NCI-H1417 (cell line): ENCODE measurements at places on chromosomes 5 and 9.

- no peak for DNase-seq
Observed at GRCh38 chr5:181170996-181171395, 23.6 kb downstream of the OR2V2 start.

GRCh38 chr5:150350524-150351344 is 6.8 kb upstream of the TCOF1 start:
- DNase-seq, result no peak

DNA sequence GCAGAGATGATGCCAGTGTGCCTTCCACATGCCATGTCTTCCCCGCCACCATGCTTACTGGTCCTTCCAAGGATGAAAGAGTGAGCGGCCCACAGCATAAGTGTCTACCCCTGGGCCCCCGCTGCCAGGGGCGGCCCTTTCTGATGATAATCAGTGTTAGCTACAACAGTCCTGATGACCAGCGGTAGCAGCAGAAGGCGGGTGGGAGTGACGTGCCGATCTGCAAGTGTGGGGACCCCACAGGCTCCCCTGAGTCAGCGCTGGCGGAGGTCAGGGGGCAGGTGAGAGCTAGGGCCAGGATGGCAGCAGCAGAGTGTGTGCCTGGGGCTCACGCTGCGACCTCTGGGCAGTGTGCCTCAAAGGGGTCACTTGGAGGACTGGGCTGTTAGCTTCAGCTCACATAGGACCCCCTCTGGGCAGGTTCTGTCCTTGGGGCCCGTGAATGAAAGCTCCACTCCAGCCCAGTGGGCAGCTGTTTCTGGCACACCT is 80.4 kb downstream of the HMCN2 start:
- DNase-seq, result no peak

GRCh38 chr9:76856016-76856415 is 49.9 kb downstream of the PRUNE2 start:
- DNase-seq, result no peak

DNA sequence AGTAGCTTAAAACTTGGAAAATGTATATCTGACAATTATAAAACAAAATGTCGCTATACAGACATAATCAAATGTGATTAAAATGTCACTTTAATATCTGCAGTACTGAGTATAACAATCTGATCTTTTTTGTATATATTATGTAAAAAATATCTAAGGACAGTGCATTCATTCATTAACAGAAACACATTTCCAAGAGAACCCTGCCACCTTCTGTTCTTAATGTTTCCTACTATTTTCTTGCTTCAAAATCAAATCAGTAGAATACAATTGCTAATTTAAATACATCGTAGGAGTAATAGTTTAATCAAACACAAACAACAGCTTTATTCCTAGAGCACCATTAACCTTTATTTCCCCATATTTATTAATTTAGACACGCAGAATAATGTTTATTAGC is 142.6 kb upstream of the ST8SIA4 start:
- DNase-seq, result no peak

GRCh38 chr5:37248421-37248969 is 681 bp downstream of the CPLANE1 start:
- DNase-seq, result peak; percentile 81
